DMS79 treated with DMSO at 0.1 percent for 48 hours (cell line): ENCODE measurements at places on chromosomes 3 and 15.
A peak's percentile ranks its signal among the peaks of the same experiment; 100 is the strongest.

GRCh38 chr15:69751566-69751965, 298.9 kb downstream of the RPLP1 start:
- no peak for DNase-seq

- DNase-seq, result no peak
Measured at GRCh38 chr3:107142786-107143575, 234.3 kb upstream of the CCDC54 start.

DNA sequence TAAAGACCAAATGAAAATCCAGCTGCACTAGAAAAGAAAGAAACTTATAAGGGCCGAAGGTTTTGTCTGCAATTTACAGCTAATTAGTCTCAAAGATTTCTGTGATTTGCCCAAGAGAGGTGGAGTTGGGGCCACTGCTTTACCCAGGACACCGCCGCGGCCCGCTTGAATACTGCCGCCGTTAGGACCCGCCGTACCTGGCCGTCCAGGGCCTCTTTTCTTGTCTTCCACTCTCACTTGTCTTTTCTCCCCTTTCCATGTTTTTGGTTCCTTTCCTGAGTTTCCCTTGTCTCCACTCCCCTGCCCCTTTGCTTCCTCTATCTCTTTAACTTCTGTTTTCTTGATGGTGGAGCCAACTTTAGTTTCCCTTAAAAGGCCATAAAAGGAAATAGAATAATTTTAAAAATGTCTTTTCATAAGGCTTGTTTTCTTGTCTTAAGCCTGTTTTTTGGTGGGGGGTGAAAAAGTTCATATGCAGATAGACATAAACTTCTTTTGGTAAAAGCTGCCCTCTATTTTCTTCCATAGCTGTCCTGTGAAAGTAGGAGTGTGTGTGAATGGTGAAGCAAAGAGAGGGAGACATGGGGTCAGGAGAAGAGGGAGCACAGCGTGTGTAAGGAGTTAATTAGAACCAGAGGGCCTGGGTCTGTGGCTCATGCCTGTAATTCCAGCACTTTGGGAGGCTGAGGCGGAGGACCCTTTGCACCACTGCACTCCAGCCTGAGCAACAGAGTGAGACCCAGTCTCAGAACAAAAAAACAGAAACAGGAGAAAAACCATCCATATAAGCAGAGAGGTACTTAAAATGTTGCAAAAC, 16.0 kb upstream of the CCNL1 start:
- DNase-seq, result peak; percentile 64

DNA sequence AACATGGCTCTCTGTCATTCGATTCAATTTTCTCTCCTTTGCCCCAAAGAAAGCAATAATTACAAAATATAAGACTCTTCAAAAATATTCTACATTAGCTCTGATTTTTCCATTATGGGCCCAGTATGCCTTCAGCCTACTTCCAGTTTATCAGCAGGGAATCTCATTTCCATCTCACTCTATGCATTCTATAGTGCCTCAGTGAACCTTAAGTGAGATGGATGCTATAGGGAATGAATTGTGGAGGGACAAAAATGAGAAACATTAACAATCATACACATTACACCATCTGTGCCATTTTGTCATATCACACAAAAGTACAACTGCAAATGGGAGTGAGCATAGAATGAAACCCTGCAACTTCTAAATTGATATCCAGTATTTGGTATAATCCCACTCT, 50.7 kb upstream of the TSPAN3 start:
- DNase-seq, result no peak

DNA sequence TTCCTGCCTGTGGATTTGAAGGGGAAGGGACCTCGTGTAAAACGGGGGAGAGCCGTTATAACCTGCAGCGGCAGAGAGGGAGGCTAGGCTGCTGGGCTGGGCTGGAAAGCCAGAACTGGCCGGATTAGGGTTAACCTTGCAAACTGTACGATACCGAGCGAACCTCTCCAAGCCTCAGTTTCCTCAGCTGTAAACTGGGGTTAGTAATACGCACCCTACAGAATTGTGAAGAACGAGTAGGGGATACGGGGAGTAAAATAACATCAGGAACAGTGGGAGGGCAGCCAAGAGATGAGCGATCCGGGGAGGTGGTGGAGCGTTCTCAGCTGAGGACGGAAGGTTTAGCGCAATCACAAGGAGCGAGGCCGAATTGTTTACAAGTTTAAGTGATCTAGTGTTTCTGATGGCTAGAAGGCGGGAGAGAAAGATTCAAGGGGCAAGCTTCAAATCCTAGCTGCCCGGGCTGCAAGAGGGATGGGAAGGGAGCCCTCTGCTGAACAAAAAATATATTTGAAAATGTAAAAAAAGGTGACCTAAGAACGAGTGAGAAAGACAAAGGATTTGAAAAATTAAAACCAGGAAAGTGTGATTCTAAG, 768 bp upstream of the SEMA5B start:
- peak; percentile 89 for DNase-seq

- no peak for DNase-seq
Measured at GRCh38 chr15:70424937-70425411, 327.3 kb upstream of the TLE3 start.

DNA sequence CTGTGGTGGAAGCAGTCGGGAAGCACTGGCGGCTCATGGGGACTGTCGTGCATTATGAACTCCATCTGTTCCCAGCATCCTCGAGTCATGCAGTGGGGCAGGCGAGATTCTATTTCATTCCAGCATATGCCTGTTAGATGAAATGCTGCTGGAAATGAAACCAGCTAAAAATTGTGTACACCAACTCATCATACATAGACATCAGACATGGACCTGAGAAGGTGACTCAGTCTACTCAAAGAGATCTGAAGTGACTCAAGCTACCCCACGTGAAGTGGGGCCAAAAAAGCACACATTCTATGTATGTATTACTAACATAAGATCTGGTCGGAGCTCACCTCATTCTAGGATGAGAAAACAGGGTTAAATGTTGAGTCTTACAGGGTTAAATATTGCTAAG, 47.5 kb upstream of the FAM98B start:
- no peak for DNase-seq

DNA sequence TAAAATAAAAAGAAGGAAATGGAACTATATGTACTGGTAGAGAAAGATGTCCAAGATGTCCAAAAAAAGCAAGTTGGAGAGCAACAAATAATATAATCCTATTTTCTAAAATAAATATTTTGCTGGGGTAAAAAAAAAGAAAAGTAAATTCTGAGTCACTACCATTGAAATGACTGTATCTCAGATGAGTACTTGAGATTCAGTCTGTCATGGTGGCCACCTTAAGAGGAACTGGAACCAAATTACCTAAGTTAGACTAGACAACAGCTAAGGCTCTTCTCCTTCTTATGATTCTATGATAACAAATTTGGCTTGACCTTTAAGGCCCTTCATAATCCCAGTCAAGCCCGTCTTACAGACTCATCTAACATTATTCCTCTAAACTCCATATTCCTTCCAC, 270.6 kb upstream of the HES1 start:
- no peak for DNase-seq

DNA sequence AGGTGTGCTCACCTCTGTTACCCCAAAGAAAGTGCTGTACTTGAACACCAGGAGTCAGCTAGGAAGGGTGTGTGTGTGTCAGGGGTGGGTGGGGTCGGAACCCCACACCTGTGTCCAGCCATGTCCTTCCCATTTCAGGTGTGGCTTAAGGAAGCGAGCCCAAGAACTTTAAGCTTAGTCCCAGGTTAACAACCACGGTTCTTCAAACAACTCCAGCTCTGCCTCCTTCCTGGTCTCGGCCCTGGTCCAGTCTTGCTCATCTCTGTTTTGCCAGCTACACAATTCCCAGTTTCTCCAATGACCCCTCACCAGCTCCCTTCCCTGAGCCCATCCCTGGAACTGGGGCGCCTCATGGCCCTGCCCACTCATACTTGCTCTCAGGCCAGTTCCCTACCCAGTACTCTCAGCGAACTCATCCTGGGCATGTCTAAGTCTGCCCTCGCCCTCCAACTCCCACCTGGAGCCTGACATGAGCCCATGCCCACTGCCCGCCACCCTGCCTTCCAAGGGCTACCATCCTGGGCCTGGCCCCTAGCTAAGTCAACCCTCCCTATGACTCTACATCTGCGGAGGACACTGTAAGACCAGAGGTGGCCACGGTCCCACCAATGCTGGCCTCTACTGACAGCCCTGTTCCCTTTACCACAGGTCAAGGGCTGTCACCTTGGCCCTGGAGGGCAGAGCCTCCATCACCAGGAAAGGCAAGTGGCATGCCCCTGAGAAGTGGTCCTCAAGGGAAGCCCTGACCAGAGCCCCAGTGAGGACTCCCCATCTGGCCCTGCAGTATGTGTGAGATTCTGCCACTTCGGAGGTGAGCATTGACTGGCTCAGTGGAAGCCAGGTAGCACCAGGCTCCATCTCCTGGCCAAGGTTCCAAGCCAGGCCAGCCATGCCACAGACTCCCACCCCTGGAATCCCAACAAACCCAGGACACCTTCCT, 9.2 kb downstream of the POC1A start:
- DNase-seq, result no peak

GRCh38 chr15:25773248-25773647, 89.9 kb downstream of the ATP10A start:
- DNase-seq, result no peak

- DNase-seq, result no peak
Measured at GRCh38 chr15:66620744-66621344, 55.0 kb upstream of the LCTL start.

- DNase-seq, result no peak
Measured at GRCh38 chr15:34582461-34583371, 735 bp downstream of the GOLGA8B start.

- no peak for DNase-seq
Measured at GRCh38 chr3:17945799-17946399, 203.5 kb upstream of the TBC1D5 start.

DNA sequence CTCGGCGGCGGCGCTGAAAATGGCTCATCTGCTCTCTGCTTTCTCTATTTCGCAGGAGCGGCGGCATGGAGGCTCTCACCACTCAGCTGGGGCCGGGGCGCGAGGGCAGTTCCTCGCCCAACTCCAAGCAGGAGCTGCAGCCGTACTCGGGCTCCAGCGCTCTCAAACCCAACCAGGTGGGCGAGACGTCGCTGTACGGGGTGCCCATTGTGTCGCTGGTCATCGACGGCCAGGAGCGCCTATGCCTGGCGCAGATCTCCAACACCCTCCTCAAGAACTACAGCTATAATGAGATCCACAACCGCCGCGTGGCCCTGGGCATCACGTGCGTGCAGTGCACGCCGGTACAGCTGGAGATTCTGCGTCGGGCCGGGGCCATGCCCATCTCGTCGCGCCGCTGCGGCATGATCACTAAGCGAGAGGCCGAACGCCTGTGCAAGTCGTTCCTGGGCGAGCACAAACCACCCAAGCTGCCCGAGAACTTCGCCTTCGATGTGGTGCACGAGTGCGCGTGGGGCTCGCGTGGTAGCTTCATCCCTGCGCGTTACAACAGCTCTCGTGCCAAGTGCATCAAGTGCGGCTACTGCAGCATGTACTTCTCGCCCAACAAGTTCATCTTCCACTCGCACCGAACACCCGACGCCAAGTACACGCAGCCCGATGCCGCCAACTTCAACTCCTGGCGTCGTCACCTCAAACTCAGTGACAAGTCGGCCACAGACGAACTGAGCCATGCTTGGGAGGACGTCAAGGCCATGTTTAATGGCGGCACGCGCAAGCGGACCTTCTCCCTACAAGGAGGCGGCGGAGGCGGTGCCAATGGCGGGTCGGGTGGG, 790 bp downstream of the SKOR1 start:
- DNase-seq, result no peak

DNA sequence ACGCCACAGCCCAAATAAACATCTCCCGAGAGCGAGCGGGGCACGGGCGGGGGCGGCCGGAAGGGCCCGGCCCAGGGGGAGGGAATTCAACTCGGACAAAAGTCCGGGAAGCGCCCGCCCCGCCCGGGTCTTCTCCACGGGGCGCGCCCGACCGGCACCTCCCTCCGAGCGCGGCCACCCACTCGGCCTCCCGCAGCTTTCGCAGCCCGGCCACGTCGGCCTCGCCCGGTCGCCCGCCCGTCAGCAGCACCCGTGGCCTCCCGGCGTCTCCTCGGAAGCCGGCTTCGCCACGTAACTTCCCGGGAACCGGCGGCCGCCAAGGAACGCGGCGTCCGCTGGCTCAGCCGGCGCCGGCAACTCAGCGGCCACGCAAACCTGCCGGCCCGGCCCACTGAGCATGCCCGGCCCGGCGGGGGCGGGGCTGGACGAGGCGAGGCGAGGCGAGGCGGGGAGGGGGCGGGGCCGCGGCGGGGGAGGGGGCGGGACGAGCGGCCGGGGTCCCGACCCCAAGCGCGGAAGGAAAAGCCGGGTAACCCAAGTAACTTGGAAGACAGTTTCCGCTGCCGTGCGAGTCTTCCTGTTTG, at the start of gene TJP1:
TJP1 (minus strand) TSS at position 369 of the 584 bp plus-strand sequence. CDS start 440 bp downstream, outside the sequence.
- peak; percentile 11 for DNase-seq

DNA sequence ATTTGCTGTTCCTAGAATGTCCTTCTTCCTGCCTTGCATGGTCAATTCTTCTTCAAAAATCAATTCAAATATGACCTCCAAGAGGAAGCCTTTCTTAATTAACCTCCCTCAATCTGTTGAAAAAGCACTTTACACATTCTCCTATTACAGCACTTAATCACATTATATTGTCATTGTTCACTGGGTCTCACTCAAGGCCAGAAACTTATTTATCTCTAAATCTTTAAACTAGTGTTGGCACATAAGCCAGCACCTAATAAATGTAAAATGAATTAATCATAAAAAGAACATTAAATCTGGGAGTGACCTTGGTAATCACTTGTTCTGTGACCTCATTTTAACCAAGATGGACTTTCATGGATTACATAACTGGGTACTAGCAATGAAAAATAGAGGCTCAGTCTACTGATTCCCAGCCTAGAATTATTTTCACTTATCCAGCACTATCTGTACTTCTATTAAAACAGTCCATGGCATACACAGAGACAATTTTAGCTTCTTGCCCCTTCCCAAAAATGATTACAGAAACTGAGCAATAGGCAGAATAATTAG, 22.1 kb downstream of the MSL2 start:
- no peak for DNase-seq

DNA sequence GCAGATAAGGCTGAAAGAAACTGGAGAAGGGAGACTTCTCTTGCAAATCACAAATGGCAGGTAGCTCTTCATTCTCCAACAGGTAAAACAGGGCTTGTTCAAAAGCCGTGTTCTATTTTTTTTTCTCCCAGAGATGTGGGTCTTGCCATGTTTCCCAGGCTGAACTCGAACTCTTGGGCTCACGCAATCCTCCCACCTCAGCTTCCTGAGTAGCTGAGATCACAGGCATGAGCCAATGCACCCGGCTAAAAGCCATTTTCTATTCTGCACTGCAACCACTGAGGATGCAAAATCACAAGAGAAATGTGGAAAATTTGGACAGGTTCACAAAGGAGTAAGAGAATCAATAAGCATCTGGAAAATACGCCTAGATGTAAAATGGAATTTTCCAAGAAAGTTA, 19.5 kb downstream of the EIF4E3 start:
- no peak for DNase-seq

DNA sequence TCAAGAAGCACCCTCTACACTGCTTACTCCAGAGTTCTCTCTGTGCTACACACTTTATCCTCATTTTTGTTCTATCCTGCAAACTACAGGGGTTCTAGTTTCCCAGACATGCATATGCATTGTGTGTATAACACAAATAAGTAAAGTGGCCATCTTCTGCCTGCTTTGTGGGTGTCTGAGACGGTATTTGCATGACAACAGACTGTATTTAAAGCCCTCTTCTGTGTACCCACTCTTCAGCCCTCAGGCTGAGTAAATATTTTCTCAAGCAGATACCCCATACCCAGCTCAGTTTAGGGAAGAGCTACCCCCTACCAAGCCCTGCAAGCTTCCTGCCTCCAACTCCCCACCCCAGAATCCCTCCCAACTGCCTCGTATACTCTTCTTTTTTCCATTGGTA, 31.7 kb downstream of the SYNPR start:
- DNase-seq, result no peak
